ENCODE measurements at places on chromosomes 2 and 18. TPM values are rescaled to one million over a fixed set of nuclear protein-coding genes. Genes with fewer than 3 reads are reported as not detected.
A peak's percentile ranks its signal among the peaks of the same experiment; 100 is the strongest.

GRCh38 chr2:190856985-190857384 lies 23.6 kb upstream of the GLS start:
- no peak for DNase-seq

- no peak for DNase-seq
Observed at GRCh38 chr2:19754907-19755306, 146.9 kb downstream of the TTC32 start.

GRCh38 chr2:67272195-67272594 lies 124.9 kb upstream of the ETAA1 start:
- no peak for DNase-seq

DNA sequence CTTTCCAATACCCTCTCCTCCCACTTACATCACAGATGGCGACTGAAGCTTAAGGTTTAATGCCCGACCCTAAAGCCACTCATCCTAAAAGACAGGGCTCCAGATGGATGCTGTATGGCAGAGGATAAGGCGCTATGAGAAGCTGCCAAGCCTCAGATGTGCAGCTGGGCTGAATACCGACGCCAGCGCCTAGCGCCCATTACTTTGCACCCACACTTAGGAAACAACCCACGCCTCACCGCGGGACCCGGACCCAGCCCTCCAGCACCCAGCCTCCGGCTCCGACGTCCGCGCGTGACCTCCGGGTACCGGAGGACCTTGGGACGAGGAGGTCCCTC lies 335 bp downstream of the TRAK2 start:
- no peak for DNase-seq

DNA sequence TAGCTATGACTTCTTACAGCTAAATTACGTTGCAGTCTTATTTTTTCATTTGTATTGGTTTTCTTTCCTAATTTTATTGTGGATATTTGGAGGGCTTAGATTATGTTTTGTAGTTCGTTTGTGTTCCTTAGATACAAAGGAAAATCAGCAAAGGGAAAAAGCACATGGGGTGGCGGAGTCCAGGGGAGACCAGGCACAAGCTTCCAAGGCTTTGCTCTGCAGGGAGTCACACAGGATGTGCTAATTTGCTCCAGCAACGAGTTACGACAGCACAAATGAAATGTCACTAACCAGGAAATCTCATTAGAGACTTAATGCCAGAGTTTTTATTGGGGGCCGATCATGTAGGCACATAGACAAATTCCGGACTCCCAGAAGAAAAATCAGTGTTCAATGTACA lies 60.5 kb upstream of the CABYR start:
- no peak for DNase-seq

DNA sequence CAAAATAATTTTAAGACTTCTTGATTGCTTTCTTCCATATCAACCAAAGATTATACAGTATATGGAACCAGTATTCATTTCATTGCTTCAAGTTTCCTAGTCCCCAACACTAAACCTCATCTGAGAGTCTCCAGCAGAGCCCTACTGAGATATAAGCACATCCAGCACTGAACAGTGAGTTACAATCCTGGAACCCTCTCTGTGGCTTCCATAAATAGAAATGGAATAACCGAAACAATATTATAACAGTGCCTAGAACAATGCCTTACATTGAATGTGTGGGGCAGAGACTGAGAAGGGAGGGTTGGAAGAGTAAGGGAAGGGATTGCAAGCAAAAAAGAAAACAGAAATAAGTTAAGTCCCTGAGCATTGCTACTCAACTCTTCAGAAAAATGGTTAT lies 18.9 kb downstream of the AAK1 start:
- no peak for DNase-seq

DNA sequence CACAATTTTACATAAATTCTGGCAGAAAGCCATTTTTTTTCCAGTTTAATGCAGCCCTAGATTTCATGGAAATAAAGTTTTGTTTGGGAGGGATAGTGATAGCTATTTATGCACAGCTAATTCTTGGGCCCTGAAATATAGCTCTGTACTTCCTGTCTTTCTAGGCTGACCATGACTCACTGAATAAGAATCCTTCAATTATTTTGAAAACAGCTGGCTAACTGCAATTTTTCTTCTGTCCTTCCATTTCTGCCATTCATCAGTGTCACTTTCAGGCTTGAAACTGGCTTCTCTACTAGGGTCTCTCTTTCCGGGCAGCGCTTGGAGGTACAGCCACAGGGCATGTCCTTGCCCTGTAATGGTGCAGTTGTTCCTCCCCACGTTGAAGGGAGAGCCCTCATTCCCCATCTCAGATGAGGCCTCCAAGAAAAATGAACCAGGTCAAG lies 97.1 kb upstream of the TMEM178A start:
- DNase-seq = no peak

- DNase-seq = no peak
Observed at GRCh38 chr2:37532503-37532902, 138.9 kb downstream of the CDC42EP3 start.

NRP2 gene
- 13.6 TPM for polyA plus RNA-seq

GRCh38 chr18:3444296-3444695 lies 5.7 kb upstream of the TGIF1 start:
- DNase-seq = no peak

DNA sequence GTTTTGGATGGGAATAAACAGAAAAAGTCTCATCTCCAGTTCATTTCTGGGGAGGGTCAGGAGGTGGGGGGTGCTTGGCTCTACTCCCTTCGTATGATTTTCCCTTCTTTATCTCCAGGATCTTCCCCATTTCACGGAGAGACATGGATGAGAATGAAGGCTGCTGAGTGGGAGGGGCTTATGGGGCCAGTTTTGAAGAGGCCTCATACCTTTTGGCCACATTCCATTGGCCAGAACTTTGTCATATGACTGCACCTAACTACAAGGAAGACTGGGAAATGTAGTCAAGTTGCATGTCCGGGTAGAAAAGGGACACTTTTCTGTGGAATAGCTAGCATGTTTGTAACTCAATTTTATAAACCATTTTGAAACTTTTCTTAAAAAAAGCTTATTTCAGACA lies 117.6 kb downstream of the NEDD4L start:
- DNase-seq = no peak

GRCh38 chr2:203070701-203071100 lies 56.0 kb downstream of the NBEAL1 start:
- no peak for DNase-seq

- no peak for DNase-seq
Observed at GRCh38 chr18:23585007-23585871, 1.1 kb downstream of the NPC1 start.

GRCh38 chr2:227164763-227165291 lies 403 bp downstream of the COL4A3 start:
- DNase-seq = no peak

GRCh38 chr2:158211502-158211901 lies 109.8 kb downstream of the UPP2 start:
- no peak for DNase-seq

DNA sequence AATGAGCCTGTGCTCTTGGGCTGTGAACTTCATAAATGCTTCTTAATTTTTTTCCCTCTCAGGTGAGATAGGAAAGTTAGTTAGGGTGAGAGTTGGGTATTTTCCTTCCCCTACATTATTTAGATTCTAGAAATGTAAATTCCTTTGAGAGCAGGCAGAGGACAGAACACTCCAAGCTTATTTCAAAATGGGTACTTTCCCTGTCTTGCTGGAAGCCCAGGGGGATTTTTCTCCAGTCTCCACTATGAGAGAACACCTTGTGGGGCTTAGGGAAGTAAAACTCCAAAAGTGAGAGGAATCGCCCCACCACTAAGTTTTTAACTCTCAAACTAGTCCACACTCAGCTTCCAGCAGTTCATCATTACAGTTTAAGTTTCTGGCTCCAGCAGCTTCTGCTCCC lies 253.2 kb upstream of the CTAGE1 start:
- no peak for DNase-seq

DNA sequence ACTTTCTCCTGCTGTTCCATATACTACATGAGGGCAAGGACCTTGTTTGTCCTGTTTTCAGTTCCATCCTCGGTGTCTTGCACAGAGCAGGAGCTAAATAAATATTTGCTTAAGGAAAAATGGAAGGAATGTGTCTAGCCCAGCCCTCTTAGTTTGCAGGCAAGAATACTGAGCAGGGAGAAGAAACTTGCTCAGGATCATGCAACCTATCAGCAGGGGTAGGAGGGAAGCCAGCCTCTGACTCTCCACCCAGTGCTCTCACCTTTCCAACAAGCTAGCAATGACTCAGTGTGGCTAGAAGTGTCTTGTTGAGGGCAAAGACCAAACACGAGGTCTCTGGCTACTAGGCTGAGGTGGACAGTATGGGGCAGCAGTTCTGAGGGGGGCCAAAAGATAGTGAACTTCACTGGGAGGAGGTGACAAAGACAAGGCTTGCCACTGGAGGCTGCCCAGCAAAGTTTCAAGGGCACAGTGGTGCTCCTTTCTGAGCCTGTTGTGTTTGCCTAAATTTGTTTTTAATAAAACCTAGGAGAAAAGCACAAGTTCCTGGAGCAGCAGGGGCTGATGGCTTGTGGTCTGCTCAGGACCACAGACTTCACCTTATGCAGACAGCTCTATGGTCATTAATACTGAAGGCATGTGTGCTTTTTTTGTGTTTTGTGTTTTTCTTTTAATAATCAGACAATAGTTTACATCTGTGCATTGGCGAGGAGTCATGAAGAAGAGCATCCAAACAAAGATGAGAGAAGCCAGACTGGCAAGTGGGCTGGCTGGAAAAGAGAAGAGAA lies 49.1 kb upstream of the CTAGE1 start:
- DNase-seq = peak; percentile 62

DSC1 gene
- not detected for polyA plus RNA-seq

INPP5D gene
- 13.3 TPM for polyA plus RNA-seq

MATN3 gene
- 1.9 TPM for polyA plus RNA-seq

DNA sequence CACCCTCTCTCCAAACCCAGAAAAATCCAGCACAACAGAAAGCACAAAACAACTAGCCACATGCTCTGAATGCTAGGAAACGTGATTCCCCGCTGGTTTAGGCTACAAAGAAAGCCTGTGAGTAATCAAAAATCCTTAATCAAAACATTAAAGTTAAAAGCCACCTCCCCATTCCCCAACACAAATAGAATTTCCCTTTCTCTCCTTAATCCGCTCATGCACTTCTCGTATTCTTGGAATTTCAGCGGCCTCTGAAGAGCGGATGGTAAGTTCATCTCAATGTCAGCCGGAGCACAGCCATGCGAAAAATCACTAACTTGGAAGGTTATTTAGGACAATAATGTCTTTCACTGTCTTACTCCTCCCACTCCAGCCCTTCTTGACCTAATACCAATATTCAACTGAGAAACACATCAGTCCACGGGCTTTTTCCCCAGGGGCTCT lies 126.7 kb downstream of the OSBPL1A start:
- no peak for DNase-seq

WDCP gene
- polyA plus RNA-seq = 1.3 TPM

DNA sequence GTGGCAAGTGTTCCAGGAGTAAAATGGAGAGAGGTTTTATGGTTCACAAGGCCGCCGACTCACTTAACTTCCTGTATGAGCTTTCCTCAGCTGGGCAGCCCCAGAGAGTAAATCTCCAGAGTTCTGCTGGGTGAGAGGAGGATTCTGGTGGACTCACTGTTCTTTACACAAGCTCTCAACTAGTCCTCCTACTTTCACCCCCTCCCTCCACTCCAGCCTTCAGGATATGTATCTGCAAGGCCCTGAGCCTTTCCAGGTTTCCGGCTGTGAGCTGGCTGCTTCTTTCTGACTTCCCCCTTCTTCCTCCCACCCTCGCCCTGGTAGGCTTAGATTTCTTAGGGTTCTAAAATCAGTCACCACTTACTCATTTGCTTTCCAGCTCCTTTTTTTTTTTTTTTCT lies 34.0 kb downstream of the EML6 start:
- DNase-seq = no peak

- DNase-seq = no peak
Observed at GRCh38 chr2:158580760-158581159, 124.0 kb downstream of the PKP4 start.

- DNase-seq = no peak
Observed at GRCh38 chr2:3349211-3349693, 28.4 kb downstream of the EIPR1 start.

GRCh38 chr2:11996618-11997017 lies 250.2 kb downstream of the LPIN1 start:
- no peak for DNase-seq

ALPG gene
- not detected for polyA plus RNA-seq

DNA sequence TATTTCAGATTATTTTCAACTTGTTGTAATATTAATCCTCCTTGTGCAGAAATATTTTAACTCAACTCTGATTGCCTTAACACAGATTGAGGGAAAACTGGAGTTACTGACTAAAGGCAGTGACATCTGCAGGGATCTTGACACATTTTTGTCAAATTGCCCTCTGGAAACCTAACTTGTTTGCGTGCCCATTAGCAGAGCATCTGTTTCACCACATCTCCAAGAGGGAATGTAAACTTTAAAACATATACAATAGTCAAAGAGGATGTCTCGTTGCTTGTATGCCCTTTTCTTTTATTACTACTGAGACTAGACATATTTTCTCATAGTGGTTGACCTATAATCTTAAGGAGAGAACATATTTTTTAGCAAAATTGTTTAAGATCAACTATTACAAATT lies 14.2 kb downstream of the INPP1 start:
- no peak for DNase-seq

GRCh38 chr18:50633992-50634391 lies 74.1 kb downstream of the MAPK4 start:
- no peak for DNase-seq

DNA sequence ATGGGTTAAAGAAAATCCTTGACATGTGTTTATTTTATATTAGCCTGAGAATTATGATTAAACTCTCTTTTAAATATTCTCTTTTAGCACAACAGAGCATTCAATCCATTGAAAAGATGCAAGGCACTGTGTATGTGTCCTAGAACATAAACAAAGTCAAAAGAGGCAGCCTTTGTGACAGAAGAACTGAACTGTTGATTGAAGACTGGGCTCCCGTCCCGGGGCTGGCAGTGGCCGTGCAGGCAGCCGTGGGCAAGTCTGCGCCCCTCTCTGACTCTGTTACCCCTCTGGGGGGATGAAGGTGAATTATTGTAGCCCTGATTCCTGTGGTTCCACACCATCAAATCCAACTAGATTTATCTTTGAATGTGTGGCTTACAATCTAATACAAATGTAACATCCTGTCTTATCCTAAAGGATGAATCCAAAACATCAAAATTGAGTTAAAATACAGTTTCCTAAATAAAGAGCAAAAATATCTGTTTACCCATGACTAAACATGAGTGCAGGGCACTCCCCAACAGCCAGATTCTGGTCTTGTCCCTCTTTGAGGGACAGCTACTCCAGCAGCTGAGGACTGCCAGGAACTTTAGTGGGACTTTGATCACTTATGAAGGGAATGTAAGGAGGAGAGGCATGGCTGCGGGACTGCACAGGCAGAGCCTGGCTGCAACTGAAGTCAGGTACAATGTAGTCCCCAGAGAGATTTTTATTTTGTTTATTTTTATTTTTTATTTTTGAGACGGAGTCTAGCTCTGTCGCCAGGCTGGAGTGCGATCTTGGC lies 37.3 kb upstream of the SH3BP4 start:
- no peak for DNase-seq

CERKL gene
- polyA plus RNA-seq = 0.13 TPM

- no peak for DNase-seq
Observed at GRCh38 chr2:72349016-72349415, 201.4 kb upstream of the CYP26B1 start.

DNA sequence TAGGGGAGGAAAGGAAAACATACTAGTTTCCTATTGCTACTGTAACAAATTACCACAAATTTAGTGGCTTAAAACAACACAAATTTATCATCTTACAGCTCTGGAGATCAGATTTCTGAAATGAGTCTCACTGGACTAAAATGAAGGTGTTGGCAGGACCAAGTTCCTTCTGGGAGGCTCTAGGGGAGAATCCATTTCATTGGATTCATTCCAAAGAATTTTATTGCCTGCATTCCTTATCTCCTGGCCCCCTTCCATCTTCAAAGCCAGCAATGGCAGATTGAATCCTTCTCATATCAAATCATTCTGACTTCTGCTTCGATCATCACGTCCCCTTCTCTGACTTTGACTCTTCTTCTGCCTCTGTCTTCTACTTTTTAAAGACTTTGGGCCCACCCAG lies 250.9 kb downstream of the IRS1 start:
- no peak for DNase-seq

Measured in aorta (tissue), 5 donors.